ENCODE measurements at places on chromosomes 5 and 9. TPM values are rescaled to one million over a fixed set of nuclear protein-coding genes. Genes with fewer than 3 reads are reported as not detected.

- no peaks in the 10 kb centered on the region for H3K4me1 ChIP-seq
- H3K36me3 ChIP-seq, result no peaks in the 10 kb centered on the region
- no peak overlapping the region for H3K4me3 ChIP-seq
- no peaks in the 10 kb centered on the region for H3K27me3 ChIP-seq
- peak; percentile 49 for DNase-seq
These were observed 275.6 kb upstream of the SLC30A5 start for GRCh38 chr5:68818057-68818695.

DNA sequence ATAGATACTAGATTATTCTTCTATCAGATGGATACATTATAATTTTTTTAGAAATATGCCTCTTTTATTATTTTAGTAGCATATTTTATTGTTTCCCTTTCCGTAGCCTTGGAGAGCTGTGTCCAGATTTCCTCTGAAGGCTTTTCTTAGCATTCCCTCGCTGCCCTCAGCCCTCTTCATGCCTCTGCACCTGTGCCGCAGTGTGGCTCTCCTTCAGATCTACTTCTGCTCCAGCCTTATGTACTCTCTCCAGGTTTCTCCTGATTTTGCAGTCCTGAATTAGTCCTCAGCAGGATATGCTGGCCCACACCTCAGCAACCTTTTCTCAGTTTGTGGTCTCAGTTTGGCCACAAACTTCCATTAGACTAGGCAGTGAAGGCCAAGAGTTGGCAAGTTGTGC lies 1052.0 kb downstream of the TAF11L14 start:
- H3K27ac ChIP-seq, result no peak overlapping the region
- no peaks in the 10 kb centered on the region for H3K4me1 ChIP-seq

Gene LCN6
- total RNA-seq, result not detected

- DNase-seq, result no peak
- no peaks in the 10 kb centered on the region for H3K27me3 ChIP-seq
- no peaks in the 10 kb centered on the region for H3K36me3 ChIP-seq
- H3K4me3 ChIP-seq, result no peak overlapping the region
- no peaks in the 10 kb centered on the region for H3K4me1 ChIP-seq
These were observed 57.0 kb downstream of the CFAP90 start for GRCh38 chr5:7793895-7794294.

DNA sequence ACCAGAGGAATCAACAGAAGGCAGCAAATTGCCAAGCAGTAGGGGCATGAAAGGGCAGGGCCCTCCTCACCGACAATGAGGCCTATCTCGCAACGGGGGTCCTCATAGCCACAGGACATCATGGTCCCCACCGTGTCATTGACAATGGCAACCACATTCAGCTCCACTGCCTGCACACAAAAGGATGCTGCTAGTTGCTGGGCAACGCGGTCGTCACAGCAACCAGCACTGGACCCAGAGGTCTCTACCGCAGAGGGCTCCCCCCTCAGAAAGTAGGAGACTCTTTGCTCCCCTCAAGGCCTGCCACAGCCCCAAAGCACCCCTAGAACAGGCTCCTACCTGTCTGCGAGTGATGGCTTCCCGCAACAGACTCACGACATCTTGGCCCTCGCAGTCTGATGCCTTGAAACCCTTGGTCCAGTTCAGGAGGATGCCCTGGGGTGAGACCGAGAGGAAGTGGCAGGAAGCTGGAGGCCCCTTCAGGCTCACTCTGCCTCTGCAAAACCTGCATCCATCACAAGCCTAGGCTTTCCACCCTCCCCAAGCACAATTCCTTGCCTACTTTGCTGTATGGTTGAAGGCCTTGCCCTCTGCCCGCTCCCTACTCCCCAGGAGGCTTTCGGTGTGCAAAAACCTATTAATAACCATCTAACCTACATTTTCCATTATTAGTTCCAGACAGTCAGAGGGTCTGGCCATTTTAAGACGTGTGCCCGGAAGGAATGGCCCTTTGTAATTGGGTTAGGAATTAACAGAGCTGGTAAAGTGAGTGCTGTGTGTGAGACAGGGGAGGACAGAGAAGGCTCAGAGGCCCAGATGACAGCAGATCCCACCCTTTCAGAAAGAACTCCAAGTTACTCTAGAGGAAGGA lies 15.2 kb downstream of the HK3 start:
- H3K36me3 ChIP-seq, result no peaks in the 10 kb centered on the region
- no peaks in the 10 kb centered on the region for H3K4me1 ChIP-seq
- no peak overlapping the region for H3K4me3 ChIP-seq

- H3K4me3 ChIP-seq, result no peak overlapping the region
- H3K27ac ChIP-seq, result no peak overlapping the region
- H3K27me3 ChIP-seq, result no peaks in the 10 kb centered on the region
- no peaks in the 10 kb centered on the region for H3K4me1 ChIP-seq
- DNase-seq, result peak; percentile 13
These were observed 422.7 kb downstream of the TLE1 start for GRCh38 chr9:81266674-81267073.

- H3K36me3 ChIP-seq, result no peaks in the 10 kb centered on the region
- H3K4me3 ChIP-seq, result peak overlapping the region; percentile 42
- DNase-seq, result peak; percentile 90
These were observed 52.4 kb downstream of the MELK start for GRCh38 chr9:36625006-36625615.

DNA sequence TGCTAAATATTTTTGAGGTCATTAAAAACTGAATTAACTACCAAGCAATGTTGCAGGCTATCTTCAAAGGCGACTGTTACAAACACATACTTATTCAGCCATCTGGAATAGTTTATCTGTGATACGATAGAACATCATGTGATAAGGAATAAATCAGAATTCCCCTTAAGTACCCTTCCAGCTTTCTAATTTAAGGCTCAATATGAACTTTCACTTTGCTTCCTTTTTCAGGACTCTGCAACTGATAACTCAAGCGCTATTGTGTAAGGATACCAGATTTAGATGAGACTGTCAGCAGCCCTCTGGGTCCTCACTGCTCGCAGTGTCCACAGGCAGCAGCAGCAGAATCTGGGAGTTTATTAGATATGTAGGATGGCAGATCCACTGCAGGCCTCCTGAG lies 416.3 kb downstream of the SPATA31D1 start:
- no peak for DNase-seq
- H3K36me3 ChIP-seq, result no peaks in the 10 kb centered on the region
- no peak overlapping the region for H3K27ac ChIP-seq
- H3K4me1 ChIP-seq, result peaks cover 12% of the 10 kb centered on the region
- H3K27me3 ChIP-seq, result no peaks in the 10 kb centered on the region
- no peak overlapping the region for H3K4me3 ChIP-seq

Gene TXNDC8
- not detected for total RNA-seq
